HEK293T (cell line): ENCODE measurements at places on chromosomes 4 and X.

DNA sequence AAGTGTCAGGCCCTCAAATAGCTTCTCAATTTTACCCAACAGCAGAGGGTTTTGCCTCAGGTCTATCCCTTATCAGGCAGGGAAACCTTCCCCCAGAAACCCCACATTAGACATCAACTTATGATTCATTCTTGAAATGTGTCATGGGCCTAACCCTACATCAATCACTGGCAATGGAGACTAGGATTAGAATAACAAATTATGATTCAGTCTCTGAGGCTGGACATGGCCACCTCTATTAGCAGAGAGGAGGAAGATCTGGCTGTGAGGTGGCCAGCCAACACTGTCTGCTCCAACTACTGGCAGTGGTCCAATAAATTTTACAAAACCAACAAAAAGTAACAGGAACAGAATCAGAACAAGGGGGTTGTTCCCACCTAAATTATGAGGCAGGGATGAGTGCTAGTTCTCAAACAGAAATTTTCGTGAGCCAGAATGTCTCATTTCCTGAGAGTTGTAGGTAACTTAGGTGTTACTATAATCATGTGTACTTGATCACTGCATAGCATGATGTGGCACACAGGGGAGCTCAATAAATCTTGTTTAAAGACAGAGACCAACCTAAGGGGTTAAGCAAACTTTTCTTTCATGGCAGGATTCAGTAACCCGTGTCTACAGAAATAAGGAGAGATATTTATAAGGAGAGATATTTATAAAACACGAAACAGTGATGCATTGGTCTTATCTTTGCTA is 126.8 kb downstream of the NFKB1 start:
- no peak for DNase-seq

DNA sequence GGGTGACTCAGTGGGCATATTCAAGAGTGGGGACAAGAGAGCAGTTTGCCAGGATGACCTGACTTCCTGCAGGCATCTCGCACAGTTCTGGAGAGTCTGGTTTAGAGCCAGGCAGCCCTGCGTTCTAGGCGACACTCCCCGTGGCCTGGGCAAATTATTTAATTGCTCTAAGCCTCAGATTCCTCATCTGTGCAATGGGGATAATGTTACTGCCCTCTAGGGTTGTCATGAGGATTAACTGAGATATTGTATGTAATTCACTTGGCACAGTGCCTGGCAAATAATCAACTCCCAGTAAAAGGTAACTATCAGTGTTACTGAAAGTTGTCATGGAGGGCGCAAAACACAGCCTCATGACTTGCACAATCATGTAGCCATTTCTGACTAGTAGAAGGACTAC is 48.8 kb upstream of the PITX2 start:
- no peak for DNase-seq

GRCh38 chr4:15717086-15717485 is 14.2 kb downstream of the BST1 start:
- no peak for DNase-seq

DNA sequence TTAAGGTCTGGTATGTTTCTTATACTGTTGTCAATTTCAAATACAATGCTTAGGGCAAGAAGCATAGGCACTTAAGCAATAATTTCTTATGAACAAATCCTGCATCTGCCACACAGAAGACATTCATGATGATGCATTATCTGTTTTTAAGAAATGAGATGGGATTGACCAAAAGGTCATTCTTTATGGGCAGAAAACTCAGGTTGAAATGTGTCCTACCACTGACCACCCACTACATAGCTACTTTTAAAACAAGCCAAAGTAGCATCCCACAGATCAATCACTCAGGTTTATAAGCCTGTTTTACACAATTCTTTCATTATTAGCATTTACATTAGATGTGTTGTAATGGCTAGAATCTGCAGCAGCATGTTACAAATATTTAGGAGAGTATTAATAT is 617.8 kb downstream of the PCDH7 start:
- no peak for DNase-seq

DNA sequence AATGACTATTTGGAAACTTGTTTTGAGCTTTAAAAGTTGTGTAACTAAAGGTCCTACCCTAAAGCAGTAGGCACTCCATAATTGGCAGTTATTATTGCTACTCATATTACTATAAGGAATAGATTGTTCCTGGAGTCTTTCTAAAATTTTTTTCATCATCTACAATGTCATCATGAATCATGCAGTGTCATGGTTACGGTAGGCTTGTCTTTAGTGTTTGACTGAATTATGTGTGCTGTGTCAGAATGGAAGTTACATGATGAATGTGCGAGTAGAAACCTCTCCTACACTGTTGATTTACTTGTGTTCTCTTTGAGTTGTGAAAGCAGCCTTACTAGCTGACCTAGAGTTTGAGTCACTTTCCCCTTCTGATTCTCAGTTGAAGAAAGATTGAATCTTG is 1099.9 kb downstream of the RAPGEF2 start:
- DNase-seq: no peak

GRCh38 chrX:9148615-9149399 is 114.9 kb upstream of the FAM9B start:
- no peak for DNase-seq

DNA sequence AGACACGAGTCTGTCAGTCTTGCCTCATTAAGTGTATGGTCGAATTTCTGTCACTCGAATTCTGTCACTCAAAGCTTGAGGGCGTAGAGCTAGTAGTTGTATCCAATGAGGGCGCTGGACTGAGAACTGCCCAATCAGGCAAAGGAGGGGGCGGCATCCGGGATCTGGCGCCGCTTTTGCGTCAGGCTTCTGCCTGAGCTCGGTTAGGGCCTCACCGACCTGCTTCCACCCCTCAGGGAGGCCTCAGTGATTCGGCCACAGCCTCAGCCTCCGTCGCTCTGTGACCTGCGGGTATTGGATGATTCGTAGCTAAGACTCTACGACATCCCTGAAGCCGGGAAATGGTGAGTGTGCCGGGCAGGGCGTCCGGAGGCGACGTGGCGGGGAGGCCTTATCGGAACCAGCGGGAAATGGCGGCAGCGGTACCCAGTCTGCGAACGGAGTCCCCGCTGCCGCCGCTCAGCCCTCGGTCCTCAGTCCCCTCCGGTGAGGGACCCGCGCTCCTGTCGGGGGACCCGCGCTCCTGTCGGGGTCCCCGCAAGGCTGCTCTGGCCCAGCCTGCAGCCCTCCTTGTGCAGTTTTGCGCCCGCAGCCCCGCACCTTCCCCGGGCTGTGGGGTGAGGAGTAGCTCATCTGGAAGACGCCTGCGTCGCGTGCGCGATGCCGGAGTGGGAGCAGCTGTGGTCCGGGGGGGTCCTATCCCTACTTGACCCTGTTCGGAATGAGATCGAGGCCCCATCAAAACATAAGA is 88.3 kb downstream of the ZNF718 start:
- DNase-seq: no peak

DNA sequence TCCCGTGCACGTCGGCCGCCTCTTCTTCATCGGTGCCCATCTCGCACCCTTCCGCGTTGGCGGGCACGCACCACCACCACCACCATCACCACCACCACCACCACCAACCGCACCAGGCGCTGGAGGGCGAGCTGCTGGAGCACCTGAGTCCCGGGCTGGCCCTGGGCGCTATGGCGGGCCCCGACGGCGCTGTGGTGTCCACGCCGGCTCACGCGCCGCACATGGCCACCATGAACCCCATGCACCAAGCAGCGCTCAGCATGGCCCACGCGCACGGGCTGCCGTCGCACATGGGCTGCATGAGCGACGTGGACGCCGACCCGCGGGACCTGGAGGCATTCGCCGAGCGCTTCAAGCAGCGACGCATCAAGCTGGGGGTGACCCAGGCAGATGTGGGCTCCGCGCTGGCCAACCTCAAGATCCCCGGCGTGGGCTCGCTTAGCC is 1.4 kb downstream of the POU4F2 start:
- DNase-seq: no peak

DNA sequence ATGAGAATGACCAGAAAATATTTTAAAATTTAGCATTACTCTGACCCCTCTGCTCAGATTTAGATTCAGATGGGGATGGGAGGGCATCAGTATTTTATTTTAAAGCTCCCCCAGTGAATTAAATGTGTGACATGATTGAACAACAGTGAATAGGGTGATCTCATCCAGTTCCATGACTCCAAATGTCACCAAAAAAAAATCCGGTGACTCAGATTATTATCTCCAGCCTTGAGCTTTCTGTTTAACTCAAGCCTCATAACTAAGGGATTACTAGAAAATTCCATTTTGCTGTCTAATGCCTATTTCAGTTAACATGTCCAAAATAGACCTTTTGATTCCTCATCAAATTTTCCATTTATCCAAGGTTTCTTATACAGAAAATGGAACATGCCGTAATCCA is 121.8 kb upstream of the TMEM47 start:
- DNase-seq: no peak

GRCh38 chrX:17732138-17732783 is 5.0 kb upstream of the SCML1 start:
- no peak for DNase-seq

- no peak for DNase-seq
Observed at GRCh38 chrX:13923289-13923688, 106.4 kb upstream of the GPM6B start.

GRCh38 chr4:13530823-13531624 is 13.3 kb downstream of the NKX3-2 start:
- no peak for DNase-seq

- no peak for DNase-seq
Observed at GRCh38 chr4:3464911-3465697, 2.0 kb downstream of the DOK7 start.

DNA sequence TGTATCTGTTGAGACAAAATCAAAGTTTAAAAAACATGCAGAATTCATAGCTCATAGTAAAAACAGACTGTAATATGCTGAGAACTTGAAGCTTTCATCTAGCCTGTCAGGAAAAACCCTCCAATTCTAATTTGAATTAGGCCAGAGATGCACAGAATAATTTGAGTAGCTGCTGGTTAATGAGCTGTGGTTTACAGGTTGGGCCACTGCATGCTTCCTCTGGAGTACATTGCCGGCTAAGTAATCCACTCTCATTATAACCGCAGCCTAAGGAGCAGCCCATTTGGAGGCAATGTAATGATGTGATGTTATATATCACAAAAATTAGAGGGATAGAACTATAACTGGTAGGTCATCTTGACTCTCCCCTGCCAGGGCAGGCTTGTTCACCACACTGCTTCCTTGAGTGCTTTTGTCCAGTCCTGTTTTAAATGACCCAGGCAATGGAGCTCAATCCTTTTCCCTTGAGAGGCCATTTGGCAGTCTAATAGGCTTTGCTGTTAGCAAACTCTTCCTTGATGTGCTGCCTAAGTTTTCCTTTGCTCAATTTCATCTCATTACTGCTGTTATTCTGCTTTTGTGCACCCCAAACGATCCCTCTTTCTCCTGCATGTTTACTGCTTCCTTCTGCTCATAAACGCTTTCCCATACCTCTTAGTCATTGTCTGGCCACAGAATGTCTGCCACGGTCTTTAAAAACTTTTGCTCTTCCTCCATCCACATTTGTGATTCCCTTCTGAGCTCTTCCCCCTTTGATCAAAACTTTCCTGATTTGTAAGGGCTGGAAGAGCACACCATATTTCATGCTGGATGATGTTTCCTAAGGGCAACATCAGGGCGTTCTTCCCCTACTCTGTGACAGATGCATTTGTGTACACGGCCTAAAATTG is 230.9 kb downstream of the C4orf33 start:
- DNase-seq: no peak

DNA sequence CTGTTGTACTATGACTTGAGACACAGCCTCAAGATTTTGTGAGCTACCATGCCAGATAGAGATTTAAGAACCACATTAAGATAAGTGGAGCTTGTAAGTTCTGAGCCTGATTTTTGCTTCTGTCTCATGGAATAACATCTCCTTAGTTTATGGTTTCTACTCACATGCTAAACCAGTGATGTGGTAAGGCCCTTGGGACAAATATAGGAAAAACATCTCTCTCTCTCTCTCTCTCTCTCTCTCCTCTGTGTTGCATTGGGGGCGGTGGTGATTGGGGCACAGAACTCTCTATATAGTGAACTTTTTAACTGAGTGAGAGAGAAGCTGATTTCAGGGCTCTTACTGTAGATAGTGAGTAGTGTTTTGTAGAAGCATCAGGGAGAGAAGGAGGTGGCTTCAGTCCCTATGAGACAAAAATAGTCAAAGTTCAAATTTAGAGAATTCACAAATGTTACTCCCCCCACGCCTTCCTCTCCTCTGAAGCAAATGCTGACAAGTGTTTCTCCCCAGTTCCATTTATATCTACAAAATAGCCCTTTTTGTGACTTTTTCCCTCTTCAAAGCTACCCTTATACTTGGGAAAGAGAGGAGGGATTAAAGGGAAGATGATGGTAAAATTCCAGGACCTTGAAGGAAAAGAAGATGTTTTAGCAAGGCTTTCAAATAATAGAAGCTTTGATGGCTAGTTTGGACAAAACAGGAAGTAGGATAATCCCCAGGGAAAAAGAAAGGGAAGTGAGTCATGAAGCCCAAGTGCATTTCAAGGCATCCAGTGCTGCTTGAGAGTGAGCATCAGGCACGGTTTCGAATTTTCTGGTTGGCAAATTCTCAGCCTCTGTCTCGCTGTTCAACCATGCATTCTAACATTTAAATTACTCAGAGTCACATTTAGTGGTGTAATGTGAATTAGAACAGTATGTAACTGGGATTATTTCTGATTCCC is 134.3 kb upstream of the AP1S2 start:
- DNase-seq: no peak

DNA sequence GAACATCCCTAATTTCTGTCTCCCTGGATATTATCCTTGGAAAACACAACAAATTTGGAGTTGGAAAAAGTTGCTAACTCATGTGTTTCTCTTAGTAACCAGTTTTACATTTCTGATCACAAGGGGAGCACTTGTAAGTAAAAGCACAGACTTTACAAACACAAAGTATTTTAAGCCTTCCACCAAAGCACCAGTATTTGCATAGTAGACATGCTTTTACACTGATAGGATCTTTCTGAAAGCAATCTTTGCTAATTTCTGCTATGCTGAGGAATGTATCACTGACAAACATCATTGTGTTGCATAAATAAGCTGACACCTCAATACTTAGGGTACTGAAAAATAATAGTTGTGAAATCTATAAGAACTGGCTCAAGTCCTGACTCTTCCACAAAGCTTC is 100.6 kb downstream of the MID1 start:
- DNase-seq: no peak

- no peak for DNase-seq
Observed at GRCh38 chr4:134624365-134624764, 422.8 kb upstream of the PABPC4L start.

GRCh38 chrX:151830911-151831310 is 81.8 kb upstream of the MAGEA4 start:
- no peak for DNase-seq

DNA sequence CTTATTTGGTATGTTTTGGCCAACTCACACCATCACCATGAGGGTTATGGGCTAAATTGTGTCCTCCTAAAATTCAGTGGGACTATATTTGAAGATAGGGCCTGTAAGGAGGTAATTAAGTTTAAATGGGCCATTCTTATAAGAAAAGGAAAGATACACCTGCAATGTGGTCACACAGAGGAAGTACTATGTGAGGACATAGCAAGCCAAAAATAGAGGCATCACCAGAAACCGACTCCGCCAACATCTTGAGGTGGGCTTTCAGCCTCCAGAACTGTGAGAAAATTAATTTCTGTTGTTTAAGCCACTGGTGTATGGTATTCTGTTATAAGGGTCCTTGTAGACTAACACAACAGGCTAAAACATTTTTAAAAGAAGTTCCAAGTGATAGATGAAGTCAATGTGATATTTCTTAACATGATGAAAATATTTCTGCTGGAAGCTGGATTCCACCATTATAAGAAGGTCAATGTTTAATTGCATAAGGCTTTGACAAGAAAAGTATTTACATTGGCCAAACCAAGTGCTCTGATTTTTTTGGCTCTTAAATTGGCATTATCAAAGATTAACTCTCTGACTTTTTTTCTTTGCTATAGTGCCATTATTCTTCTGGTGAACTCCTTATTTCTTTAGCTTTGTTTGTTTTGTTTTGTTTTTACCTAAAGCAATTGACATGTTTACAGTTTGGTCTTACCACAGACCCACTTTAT is 540.9 kb downstream of the PPARGC1A start:
- DNase-seq: no peak
